ENCODE measurements at places on chromosomes 7 and 10.

DNA sequence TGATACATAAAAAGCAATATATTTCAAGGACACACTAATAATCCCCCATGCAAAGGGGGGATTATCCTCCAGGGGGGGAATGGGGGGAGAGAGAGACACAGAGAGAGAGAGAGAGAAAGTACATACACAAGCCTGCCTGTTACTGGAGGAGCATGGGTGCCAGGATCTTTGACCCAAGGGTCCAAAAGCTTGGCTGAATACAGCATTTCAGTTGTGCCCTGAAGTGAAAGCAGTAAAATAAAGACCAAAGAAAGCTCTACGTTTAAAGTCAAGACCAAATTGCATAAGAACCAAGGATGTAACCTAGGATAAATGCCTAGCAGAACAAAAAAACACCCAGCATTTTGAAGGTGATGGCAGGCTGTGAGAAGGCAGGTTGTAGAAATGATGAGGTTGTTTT, 27.8 kb upstream of the ITGB8 start:
- no peak for DNase-seq

GRCh38 chr10:35870665-35871310, 228.7 kb upstream of the FZD8 start:
- DNase-seq = no peak

DNA sequence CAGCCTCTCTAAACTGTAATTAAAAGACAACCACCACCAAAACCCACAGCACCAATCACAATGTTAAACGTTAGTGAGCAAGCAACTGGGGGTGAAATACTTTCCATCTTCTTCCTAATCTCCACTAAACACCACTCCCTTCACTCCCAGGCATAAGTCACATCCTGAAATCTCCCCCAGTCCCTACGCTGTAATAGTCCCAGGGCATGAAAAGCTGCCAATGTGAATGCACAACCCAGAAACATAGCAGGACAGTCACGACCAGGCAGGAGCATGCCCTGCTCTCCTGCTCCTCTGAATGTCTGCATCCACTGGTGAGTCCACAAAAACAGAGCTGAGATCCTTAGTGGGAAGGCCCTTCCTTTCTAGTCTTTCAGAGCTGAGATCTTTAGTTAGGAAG, 288.9 kb downstream of the PARD3 start:
- DNase-seq = no peak

DNA sequence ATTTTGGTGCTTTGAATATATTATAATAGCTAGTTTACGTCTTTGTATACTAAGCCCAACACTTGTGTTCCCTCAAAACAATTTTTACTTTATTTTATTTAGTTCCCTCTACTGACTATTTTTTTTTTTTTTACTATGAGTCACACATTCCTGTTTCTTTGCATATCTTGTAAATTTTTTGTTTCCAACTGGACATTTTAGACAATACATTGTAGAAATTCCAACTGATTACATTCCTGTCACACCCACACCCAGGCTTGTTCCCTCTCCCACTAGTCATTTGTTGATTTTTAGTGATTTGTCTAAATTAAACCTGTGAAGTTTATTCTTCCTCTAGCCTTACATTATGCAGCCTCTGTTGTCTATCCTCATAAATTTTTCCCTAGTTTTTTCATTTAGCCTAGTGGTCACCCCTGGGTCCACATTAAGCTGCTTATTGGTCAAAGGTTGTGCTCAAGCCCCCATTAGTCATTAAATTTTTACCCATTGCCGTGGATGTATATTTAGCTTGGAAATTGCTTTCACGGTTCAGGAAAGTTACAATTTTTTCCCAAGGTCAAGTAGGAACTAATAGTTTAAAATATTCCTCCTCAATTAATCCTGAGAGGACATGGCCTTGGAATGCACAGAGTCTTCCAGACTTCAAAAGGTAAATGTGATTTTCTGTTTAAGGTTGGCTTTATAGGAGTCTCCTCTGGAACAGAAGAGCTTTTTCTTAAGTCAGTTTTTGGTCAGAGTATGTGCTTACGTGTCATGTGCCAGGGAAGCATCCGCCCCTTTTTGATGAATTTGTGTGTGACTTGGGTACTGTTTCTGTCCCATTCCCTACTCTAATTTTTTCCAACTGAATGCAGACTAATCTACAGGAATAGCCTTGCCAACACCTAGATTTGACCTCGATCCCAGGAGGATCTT, 207.6 kb upstream of the TMEM72 start:
- DNase-seq = no peak

DNA sequence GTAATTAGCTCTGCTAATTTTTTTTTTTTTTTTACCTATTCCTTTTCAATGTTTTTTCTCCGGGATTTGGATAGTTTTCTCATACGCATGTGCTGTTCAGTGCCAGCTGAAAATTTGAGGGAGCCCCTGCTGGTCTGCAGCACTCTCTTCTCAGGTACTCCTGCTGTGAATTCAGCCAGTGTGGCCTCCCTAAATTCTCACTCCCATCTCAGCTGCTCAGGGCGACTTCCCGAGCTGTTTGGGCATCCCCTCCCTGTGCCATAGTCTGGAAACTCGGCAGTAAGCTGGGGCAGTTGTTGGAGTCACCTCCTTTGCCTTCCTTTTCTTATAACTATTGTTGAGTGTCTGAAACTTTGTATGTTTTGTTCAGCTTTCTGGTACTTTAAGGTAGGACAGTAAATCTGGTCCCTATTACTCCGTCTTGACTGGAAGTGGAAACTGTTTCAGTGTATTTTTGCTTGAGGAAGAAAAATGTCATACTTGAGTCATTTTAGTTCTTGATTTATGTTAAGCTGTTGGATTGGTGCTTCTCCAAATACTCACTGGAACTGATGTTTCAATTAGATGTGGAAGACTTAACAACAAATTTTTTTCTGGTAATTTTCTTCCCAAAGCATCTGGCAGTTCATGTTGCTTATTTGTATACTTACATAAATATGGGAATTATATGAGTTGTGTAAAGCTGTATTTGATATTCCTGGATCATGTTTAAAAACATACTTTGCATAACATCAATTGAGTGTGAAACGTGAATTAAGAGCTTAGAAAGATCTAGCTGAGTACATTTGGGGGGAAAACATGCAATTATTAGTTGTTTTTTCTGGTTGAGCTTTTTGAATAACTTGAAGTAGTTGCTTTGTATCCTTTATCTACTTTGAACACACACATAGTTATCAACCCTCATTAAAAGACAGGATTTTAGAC, 33.7 kb downstream of the MINPP1 start:
- DNase-seq = no peak

- no peak for DNase-seq
These were observed 47.8 kb upstream of the SLF2 start for GRCh38 chr10:100864978-100865377.

- DNase-seq = no peak
These were observed 40.3 kb downstream of the HIPK2 start for GRCh38 chr7:139737221-139738100.

DNA sequence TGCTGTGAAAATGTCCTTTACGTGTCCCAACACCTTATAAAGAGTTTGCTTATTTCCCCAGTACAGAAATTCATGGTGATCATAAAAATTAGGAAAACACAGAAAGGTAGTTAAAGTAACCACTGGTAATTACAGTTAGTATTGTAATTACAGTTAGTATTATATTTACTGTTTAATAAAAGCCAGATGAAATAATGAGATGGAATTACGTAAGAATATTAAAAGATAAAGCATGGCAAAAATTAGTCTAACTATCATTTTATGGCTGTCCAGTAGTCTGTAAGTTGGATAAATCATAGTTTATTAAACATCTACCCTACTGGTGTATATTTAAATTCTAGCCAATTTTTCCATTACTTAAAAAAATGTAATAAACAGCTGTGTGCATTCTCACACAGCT, 638.8 kb downstream of the ACTR3B start:
- no peak for DNase-seq

DNA sequence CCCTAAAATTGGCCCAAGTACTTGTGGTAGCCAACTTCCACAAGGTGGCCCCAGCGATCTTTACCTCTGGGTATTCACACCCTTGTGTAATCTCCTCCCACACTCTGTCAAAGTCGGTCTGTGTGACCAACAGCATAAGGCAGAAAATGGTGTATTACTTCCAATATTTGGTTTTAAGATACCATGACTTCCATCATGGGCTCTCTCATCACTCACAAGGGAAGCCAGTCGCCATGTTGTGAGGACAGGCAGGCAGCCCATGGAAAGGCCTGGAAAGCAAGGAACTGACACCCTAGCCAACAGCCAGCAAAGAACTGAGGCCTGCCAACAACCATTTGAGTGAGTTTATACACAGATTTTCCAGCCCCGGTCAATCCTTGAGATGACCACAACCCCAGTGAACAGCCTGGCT, 91.0 kb upstream of the KMT2E start:
- peak; percentile 30 for DNase-seq

- peak; percentile 8 for DNase-seq
These were observed 218 bp downstream of the GDI2 start for GRCh38 chr10:5813091-5813340.

- no peak for DNase-seq
These were observed 72.1 kb downstream of the RNF133 start for GRCh38 chr7:122626785-122627184.

DNA sequence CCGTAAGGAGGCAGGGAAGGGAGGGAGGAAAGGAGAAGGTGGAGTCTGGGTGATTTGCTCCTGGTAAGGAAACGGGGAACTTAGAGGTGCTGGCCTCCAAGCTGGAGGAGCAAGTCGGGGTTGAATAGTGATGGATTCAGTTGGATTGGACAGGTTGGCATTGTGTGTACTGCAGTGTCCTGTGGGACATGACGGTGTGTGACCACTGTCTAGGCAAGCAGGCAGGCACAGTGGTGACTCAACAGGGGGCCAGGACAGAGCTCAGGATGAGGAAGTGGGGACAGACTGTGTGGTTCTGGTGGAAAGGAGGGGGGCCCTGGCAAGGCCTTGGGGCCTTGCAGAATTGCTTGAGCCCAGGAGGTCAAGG, 48.8 kb downstream of the COL26A1 start:
- no peak for DNase-seq

DNA sequence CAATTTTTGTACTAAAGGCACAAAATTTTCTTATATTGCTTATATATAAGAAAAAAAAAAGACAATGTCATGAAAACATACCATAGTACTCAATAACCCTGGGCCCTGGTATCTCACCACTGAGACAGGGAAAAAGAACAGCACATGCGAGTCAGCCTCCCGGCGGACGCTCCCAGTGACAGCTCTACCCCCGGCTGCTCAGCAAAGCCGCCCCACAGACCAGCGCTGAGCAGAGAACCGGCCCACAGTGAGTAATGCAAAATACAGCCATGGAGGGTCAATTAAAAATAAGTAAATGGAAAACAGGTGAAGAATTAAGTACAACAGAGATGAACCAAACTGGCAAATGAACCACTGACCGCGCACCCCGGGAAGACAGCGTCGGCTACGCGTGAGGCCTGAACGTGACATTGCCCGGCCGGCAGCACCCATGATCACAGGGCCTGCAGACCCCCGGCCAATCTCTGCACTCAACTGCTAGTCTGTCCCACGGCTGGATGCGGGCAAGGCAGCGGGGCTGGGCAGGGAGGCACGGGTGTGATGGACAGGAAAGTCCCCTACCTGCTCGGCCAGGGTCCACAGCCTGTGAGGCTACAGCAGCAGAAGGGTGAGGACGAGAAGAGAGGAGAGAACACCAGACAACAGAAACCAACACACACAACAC, 175.9 kb downstream of the ZMYND11 start:
- no peak for DNase-seq

DNA sequence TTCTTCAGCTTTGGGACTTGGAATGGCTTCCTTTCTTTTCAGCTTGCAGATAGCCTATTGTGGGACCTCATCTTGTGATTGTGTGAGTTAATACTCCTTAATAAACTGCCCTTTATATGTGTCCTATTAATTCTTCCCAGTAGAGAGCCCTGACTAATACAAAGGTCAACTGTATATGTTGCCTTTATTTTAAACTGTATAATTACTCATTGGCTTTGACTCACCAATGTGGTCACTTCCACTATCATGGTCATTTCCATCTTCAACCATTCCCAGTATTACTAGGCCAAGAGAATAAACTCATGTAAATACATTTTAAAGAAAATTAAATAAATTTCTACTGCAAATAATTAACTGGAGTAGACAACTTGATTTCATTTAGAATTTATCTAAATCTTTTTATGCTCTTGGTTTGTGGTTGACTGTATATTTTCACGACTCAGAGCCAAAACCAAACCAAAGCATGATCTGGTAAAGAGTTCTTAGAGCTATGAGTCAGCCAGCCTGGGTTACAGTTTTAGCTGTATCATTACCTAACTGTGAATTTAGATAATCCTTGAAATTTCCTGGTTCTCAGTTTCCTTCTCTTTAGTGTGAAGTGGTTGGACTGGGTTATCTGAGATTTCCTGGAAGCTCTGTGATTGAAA, 188.4 kb downstream of the PPP1R3A start:
- DNase-seq = no peak

GRCh38 chr7:87116315-87116714, 35.9 kb upstream of the DMTF1 start:
- DNase-seq = no peak

- DNase-seq = no peak
These were observed 33.8 kb upstream of the HABP2 start for GRCh38 chr10:113518816-113519591.

- no peak for DNase-seq
These were observed 103.5 kb downstream of the RAB18 start for GRCh38 chr10:27607591-27607990.

- no peak for DNase-seq
These were observed 94.8 kb downstream of the CHN2 start for GRCh38 chr7:29289156-29290021.

- DNase-seq = no peak
These were observed 27.2 kb upstream of the ZNF273 start for GRCh38 chr7:64875658-64876406.

DNA sequence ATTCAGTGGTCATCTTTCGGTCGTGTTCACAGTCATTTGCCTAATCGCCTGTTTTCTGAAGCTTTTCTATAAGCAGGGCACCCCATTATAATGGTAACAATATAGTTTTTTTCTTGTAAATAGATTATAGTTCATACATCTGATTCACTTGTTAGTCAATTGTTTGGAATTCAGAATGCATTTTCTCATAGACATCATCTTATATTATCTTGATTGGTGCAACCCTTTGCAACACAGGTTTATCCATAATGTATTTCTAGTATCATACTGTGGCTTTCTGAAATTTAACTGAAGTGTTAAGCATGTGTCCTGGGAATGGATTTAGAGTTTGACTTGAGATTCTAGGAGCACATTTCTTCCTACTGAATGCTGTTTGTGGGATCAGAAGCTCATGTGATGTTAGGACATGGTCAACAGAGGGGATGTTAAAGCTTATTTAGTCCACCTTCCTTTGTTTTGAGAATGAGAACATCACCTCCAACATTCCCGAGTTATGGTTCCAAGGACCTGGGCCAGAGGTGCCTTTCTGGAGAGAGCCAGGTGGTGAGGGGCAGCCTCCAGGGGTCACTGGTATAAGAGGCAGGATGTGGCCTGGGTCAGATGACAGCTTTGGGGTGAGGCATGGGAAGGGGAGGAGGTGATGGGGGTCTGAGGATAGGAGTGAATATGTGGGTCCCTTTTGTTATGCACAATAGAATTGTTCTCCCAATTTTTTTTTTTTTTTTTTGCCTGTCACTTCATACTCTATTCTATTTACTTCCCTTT, 415.6 kb downstream of the EXOC4 start:
- DNase-seq = no peak

- DNase-seq = no peak
These were observed 20.5 kb upstream of the RASGEF1A start for GRCh38 chr10:43287056-43288007.

- DNase-seq = no peak
These were observed 103.8 kb downstream of the ATE1 start for GRCh38 chr10:121823993-121824463.

Measured in stimulated activated CD8-positive, alpha-beta memory T cell treated with anti-CD3 and anti-CD28 coated beads, Interleukin-4, amount 100 ng/mL, for 1 hour (primary cell).